ENCODE measurements at places on chromosomes 2 and 18.

DNA sequence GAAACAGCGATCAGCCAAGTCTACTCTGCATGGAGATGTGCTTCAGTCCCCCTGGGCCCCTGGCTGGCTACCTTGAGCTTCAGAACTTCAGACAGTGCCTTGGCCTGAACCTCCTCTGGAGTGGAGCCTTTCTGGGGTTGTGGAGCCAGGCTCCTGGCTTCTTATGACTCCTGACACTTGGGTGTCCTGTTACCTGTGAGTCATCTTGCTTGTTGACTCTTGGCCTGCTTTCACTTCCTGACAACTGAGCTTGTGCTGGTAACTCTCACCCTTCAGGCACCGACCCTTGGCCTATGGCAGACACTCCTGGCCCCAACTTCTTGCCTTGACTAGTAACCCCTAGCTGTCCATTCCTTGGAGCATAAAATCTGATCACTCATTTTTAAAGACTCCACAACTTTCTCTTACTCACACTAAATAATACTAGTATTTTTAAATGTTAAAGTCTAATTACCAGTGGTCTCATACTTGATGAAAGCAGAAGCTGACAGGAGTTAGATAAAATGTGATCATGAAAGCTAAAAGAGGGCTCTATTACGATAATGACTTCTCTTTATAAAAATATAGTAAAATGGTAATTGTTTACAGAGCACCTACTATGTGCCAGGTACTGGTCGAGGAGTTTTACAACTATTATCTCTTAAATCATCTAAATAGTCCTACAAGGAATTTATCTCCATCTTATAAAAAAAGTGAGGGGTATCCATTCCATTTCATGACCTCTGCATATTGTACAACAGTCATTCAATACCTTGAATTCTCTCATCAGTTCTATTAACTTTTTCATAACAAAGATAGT is 46.3 kb upstream of the VIT start:
- DNase-seq, result peak; percentile 58

DNA sequence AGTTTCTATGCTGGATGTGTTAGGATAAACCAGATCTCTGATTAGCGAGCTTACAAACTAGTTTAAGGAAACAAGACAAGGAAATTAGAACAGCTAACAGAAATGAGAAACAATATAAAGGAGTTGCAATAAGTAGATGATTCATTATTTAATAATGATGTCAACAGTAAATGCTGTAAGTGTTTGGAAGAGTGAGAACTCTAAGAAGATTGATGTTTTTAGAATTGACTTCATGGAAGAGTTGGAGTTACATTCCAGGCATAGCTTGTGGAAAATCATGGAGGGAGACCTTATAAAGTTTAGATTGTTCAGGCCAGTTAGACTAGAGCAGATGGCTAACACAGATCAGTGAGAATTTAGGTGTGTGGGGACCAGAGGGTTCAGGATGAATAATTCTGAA is 32.6 kb downstream of the PPP1R1C start:
- no peak for DNase-seq

GRCh38 chr2:136441979-136442714 is 323.2 kb upstream of the THSD7B start:
- DNase-seq, result no peak

DNA sequence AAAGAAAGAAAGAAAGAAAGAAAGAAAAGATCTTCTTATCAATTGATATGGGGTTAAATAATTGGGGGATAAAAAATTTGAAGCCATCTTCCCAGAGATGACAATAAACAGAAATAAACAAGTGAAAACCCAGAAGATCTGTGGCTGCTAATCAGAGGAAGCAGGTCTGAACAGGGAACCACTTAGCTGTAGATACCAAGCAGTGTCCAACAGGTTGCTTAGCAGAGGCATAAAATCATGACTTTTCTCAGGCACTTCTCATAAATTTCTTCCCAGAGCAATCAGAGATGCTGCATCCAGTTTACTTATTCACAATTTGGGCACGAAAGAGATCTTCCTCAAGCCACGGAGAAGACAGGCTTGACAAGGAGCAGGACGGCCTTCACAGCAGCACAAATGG is 5.7 kb upstream of the LPIN1 start:
- DNase-seq, result no peak

DNA sequence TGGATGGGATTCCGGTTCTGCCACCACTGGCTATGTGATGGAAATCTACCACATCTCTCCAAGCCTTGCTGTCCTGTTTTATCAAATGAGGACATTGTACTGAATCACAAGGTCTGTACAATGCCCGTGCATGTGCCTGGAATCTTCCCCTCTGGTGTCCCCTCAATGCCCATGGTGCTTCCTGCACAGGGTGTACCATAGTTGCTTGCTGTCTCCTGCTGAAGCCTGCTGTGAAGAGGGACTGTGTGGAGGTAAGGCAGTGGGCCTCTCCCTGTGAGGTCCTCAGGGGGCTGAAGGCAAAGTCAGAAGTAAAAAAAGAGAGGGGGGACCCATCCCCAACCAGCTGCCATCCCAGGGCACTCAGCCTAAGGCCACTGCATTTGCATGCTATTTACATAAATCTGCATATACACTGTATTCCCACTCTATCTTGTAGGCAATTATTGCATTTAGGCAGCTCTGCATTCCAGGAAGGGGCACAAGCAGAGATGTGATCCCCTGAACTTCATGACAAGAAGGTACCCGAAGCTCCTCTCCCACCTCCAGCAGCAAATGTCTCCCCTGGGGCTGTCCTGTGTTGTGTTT is 9.1 kb upstream of the STEAP3 start:
- DNase-seq, result no peak

DNA sequence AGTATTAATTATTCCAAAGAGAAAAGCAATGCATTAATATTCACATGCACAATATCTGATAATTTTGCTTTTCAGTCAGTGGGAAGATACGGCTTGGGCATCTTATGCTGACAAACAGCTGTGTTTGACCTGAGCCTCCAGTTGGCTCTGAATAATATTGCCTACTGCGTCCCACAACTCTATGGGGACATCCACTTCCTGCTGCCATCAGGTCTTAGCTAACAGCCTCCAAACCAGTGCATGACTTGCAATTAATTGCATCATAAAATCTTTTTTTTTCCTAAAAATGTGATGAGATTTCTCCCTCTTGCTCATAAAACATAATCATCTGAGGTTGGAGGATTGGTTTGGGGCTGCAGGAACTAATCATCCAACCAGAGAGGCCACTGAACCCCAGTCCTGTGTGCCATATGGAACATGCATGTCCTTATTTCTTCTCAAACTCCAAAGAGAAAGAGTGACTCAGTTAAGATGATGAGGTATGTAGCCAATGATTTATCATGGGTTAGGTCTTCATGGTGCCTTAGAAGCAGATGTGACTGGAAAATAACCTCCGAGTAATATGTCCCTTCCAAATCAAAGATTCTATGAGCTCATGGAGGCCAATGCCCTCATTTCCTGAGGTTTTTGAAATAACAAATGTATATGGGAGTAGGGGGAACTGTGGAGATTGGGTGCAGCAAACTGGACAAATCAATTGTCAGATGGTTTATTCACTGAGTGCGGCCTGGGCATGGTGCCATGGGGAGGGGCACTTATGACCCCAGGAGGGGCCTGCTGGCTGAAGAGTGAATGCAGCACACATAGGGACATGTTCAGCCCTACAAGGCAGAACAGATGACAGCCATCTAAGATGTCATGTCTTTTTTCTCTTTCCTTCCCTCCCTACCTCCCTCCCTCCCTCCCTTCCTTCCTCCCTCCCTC is 39.4 kb downstream of the EDAR start:
- no peak for DNase-seq

- DNase-seq, result no peak
Measured at GRCh38 chr18:53004798-53005197, 664.8 kb downstream of the DCC start.

GRCh38 chr2:169438466-169439072 is 40.7 kb upstream of the BBS5 start:
- no peak for DNase-seq

DNA sequence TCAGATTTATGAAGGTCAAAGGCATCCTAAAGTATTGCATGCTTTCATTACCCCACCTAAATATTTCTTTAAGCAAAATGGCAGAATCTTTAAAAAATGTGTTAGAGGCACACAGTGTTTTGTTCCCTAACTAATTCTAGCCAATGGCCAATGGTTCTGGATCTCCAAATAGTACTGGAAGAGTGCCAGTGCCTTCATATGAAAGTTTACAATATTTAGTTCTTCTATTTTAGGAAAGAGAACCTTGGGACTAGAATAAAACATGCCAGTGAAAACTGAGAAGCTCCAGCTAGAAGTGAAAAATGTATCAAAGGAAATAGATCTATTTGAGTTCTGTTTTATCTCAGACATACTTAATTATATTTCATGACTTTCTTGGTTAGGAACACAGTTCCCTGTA is 37.1 kb downstream of the TACR1 start:
- no peak for DNase-seq

- DNase-seq, result peak; percentile 53
Measured at GRCh38 chr2:120343433-120344105, 2.4 kb upstream of the INHBB start.
